ENCODE measurements at places on chromosomes 6 and 20.

GRCh38 chr6:2976571-2977085 is 5.3 kb upstream of the SERPINB6 start:
- DNase-seq = no peak

- DNase-seq = peak; percentile 15
Measured at GRCh38 chr6:142746524-142746923, 198.5 kb downstream of the HIVEP2 start.

DNA sequence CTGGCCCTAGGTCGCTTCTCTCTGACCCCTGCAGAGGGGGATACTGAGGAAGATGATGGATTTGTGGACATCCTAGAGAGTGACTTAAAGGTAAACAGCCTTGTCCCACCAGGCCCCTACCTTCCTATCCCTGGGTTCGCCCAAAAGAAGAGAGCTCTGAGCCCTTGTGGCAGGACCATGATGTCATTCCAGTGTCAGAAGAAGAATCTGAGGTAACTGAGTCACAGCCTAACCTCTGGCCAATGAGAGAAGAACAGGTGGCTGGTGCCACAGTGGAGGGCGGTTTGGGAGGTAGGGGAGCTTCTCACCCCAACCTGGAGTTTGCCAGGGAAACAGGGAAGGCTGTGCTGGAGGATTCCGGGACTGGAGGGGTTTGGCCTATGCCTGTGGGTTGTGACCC is 5.2 kb downstream of the CDC25B start:
- no peak for DNase-seq

- DNase-seq = no peak
Measured at GRCh38 chr20:64003960-64004725, 23.2 kb downstream of the PRPF6 start.

DNA sequence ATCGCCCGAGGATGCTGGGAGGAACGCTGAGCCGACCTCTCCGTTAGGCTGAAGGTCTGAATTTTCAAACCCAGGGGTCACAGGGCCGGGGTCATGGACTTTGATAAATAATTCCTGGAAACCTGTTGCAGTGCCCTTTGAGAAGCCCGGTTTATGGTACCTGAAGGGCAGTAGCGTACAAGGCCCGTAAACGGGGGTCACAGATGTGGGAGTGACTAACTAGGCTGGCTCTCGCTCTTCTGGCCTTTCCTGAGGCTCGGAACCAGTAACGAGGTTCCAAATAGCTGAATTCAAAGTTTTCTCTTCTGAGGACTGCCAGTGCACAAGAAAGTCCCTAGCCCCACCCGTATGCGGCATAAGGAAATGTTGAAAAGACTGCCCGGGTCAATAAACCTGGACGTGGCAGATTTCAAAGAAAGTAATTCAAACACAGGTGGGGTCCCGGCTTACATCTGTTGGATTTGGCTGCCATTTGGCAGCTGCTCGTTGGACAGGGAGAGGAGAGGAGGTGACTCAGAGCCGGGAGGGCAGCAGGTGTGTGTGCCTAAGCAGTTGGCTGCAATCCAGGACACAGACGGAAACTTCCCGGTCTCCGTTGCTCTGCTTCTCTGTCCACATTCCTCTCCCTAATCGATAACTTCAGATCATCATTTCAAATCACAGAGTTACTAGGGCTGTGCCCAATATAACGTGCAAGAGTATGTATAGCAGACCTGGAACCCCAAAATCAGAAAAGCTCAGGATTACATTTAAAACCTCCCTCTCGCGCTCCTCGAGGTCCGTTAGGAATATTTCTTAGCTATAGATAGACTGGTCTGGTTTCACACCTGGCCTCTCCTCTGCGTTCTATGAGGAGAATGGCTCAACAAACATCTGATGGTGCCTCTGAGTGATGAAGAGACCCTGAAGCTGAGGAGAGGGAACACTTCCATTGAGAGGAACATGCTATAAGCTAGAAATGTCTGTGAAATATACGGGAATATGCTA is 765 bp upstream of the GMDS start:
- DNase-seq = peak; percentile 72

- peak; percentile 3 for DNase-seq
Measured at GRCh38 chr6:139996253-139996834, 621.9 kb upstream of the CITED2 start.
